ENCODE measurements at places on chromosomes 2 and 18.
A peak's percentile ranks its signal among the peaks of the same experiment; 100 is the strongest.

DNA sequence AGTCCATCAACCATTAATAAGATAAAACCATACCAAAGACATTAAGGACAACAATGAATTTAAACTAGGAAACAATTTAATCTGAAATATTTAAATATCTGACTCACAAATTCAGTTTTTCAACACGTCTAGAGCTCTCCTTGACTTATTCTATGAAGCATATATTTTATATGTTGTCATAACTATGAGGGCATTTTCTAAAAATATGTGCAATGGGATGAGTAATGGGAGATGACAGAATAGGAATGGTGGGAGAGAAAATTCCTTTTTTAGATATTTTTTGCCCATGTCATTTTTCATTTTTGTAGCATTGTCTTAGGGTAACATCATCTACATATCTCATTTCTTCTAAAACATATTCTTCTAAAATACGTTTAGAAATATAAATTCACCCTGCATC is 79.2 kb upstream of the CDH2 start:
- no peak for DNase-seq

DNA sequence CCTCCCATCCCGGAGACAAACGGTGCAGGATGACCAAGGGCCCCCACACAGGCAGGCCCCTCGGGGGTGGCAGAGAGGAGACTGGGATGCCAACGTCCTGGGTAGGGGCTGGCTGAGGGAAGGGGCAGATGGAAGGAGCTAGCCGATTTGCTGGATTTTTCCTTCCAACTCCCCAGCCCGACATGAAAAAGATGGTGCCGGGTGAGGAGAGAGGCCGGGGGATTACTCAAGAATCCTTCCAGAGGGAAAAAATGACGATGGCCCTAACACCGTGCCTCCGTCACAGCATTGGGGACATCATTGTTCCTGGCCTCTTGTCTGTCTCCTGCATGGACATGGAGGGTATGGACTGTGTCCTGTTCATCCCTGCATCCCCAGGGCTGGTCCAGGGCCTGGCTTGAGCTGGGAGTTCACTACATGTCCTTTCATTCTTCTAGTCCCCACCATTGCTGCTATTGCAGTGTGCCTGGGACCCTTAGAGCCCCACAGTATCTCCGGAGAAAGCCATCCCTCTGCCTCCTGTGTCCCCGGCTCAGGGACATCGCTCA is 217.7 kb downstream of the TNS1 start:
- DNase-seq: no peak

DNA sequence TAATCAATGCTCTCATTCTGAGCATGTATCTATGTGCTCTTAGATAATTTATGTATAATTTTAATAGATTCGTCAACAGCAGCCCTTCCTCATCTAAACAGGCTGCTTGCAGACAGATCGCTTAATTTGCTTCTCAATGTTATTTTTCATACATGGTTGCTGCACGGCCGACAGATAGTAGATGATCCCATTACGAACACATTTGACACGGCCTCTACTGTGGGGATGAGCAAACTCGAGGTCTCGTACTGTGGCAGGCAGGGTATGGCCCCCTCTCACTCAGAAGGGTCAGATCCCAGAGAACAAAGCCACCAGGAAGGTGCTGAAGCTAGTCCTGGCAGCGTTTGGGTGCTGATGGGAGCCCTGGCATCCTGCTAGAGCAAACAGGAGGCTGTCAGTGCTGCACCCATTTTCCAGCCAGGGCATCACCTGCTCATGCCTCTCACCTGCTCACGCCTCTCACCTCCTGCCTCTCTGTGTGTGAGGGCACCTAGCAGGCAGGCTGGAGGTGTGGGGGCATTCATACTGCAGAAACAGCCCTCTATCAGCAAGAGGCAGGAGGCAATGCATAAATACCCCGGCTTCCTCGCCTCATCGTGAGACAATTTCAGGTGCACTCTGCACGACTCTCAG is 80.0 kb downstream of the KLHL29 start:
- DNase-seq: no peak

DNA sequence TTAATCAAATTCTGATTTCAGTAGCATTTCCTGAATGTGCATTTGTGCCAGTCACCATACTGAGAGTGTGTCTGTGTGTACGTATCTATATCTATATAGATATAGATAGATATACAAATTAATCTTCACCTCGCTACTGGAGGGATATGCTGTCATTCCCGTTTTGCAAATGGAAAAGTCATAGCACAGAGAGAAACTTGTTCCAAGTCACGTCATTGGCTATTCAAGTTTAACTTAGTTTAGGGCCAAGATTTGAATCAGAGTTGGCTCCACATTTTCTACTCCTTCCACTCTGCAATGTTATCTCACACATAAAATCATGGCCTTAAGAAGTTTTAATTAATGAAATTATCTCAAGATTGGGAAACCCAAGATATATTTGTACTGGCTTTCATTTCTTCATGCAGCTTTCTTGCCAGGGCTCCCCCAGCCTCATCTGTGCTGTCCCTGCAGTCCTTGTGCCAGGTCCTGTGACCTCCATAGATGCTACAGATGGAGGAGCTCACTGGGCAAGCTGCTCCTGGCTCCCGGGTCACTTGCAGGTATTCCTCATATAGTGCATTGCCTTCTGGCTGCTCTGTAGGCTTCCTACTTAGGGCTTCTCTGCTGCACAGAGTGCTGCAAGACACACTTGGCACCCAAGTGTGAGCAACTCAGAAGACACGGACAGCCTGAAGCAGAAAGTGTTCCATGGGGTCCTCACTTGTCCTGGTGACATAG is 245.8 kb downstream of the KCNS3 start:
- no peak for DNase-seq

DNA sequence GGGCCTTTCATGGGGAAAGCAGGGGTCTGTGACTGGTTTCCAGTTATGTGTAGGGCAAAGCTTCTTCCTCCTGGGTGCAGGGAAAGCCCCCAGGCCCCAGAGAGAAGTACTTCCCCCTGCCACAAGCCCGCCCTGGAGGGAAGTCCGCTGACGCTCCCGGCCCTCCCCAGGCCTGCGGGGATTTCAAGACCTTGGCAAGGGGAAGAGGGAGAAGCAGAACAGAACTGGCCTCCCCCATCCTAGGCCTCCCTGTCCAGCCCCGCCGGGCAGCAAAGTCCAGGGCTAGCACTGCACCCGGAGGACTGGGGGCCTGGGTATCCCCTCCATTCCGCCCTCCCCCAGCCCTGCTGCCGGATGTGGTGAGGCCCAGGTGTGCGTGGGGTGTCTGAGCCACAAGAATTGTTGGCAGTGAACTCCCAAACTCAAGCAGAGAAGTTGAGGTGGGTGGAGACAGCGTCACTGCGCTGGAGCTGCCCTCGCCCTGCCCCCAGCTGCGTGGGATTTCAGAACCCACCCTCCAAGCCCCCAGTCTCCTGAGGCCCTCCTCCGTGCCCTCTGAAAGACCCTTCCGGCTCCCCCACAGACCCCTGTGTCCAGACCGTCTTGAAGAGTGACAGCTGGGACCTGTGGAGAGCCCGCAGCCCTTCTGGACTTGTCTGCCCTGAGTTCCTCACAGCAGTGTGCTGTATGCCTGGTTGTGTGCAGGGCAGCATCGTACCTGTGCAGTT is 1.1 kb upstream of the DUSP2 start:
- peak; percentile 31 for DNase-seq

DNA sequence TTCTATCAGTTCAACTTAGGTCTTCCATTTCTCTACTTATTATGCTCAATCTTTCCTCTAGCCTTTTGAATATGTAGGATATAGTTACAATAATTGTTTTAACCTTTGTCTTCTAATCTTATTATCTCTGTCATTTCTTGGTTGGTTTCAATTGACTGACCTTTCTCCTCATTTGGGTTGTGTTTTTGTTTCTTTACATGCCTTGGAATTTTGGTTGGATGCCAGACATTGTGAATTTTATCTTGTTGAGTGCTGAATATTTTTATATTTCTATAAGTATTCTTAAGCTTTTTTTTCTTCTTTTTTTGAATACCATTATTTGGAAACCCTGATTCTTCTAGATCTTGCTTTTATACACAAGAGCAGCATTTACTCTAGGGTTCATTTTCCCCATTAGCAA is 30.7 kb upstream of the TMEM247 start:
- no peak for DNase-seq

DNA sequence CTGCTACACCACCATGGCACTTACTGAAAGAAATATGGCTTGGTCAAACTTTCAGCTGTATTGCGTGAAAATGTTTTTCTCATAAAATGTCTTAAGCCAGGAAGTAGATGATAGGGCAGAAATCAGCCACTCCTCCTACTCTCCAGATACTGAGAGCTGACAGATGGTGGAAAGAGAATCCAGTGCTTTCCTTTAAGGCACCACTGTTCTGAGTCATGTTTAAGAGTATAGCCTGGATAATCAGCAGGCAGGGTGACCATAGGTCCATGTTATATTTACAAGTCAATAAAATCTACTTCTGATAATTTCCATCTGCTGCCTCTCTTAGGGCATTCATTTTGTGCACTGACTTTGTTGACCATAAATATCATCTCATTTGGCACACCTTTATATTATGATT is 21.9 kb downstream of the ARPC2 start:
- DNase-seq: no peak

- DNase-seq: no peak
Measured at GRCh38 chr2:100560216-100560830, 2.5 kb upstream of the PDCL3 start.

DNA sequence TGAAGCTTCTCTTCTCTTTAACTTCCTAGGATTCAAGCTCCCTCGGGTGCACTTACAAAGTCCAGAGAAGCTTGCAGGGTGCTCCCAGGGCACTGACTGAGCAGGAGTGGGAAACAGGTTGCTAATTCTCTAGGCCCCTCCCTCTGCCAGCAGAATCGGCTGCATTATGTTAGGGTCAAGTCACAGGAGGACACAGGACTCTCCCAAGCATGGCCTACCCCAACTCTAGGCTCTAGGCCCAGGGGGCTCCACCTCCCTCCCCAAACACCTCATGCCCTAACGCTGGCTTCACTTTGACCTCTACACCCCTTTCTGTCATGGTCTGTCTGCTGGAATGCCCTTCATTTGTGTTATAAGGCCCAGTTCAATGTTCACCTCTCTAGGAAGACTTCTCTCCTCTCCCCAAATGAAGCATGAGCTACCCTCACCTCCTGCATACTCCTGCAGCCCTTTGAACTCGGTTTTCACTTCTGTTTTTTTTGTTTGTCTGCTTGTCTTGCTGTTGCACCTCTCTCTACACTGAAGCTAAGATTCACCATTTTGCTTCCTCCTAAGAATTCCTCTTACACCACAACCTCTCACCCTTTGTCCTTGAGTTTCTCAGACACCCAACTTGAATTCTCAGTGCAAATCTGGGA is 521.8 kb upstream of the ID2 start:
- no peak for DNase-seq

DNA sequence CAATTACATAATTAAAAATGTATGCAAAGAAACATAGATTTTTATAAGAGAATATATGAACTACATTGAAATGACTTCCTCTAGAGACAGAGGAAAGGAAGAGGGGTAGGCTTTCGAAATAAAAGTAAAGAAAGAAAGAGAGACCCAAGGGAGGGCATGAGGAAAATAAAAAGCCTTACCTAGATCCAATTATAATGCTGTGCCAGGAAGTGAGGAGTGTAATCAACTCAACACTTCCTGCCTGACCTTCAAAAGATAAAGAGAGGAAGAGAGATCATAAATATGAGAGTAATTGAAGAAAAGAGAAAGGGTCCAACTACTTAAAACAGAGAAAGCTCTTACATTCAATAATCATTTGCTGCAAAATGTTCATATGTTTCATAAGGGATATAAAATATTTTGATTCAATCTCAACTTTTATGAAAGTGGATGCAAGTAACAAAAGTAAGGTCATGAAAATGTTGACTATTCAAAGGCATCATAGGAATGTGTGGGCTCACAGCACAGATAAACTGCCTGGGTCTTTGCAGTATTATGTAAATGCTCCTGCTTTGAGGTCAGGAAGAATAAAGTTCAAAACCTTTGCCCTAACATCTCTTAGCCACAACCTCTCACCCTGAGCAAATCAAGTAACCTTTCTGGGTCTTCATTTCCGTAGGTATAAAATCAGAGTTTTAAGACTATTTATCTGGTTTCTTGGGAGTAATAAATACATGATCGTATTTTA is 1237.7 kb downstream of the LRP1B start:
- no peak for DNase-seq

DNA sequence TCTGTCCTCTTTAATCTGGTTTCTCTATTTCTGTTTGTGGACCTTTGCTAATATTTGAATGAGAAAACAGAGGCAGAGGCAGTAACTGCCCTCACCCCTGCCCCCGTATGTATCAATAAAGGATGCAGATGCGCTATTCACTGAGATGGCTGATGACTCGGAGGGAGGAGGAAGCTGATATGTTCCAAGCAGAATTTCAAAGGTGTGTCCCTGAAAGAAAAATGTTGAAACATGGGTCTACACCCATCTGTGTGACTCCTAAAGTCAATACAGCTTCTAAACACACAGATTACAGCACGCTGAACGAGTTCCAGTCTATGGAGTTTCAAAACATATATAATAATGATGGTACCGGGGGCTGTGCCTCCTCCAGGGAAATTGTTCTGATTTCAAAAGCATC is 38.8 kb downstream of the EPHA4 start:
- DNase-seq: no peak

- no peak for DNase-seq
Measured at GRCh38 chr2:176122683-176123410, at the start of gene HOXD9. TSS of gene HOXD9 (plus strand) at chr2:176122719. CDS start at chr2:176122769, 50 bp downstream.

GRCh38 chr2:54655046-54655809 is 68.2 kb upstream of the EML6 start:
- DNase-seq: no peak

DNA sequence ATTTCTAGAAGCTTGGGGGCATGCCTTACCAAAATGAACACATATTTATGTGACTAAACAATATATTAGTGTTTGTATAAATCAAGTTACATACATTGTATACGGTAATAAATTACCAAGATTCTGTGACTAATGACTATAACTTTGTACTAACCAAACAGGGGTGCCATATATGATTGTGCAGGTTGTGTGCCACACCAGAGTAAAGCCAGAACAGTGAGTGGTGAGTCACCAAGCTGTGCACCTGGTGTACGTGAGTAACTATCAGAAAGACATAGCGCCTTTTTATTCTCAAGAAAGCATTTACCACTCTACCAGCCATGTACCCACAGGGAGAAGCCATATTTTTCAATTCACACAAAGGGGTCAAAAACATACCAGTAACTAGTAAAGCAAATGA is 453.2 kb upstream of the PIK3C3 start:
- DNase-seq: no peak

DNA sequence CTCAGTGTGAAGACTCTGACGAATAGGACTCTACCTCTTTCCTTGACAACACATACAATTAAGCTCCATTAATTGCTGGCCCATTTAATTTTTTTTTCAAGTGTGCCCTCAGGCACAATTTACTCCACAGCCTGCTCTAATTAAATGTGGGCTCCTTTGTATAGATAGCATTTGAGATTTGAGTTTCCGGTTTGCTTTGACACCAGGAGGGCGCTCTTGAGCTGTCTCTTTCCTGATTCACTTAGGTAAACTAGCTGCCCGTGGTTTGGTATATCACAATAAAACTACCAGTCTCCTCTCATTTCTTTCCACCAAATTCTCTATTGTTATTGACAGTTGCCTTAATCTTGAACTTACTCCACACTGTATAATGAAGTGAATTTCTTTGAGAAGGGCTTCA is 666.0 kb downstream of the DSC3 start:
- DNase-seq: peak; percentile 85

GRCh38 chr2:105578166-105578565 is 166.5 kb upstream of the NCK2 start:
- DNase-seq: no peak

GRCh38 chr2:218833023-218833609 is 1.5 kb upstream of the PRKAG3 start:
- no peak for DNase-seq

Measured in mesendoderm (in vitro differentiated cells).